ENCODE measurements at places on chromosomes 16 and 17.

- H3K36me3 ChIP-seq, result peaks cover 7% of the 10 kb centered on the region
- H3K27ac ChIP-seq, result no peak overlapping the region
- H3K27me3 ChIP-seq, result no peaks in the 10 kb centered on the region
- no peak overlapping the region for H3K4me3 ChIP-seq
- no peaks in the 10 kb centered on the region for H3K4me1 ChIP-seq
Measured at GRCh38 chr17:49588312-49588711, 12.6 kb downstream of the NXPH3 start.

GRCh38 chr16:70703041-70703834 lies 17.4 kb upstream of the MTSS2 start:
- no peaks in the 10 kb centered on the region for H3K36me3 ChIP-seq
- H3K27me3 ChIP-seq, result no peaks in the 10 kb centered on the region
- no peak overlapping the region for H3K27ac ChIP-seq
- H3K4me3 ChIP-seq, result no peak overlapping the region
- DNase-seq, result no peak

- H3K36me3 ChIP-seq, result no peaks in the 10 kb centered on the region
- H3K27me3 ChIP-seq, result peaks cover 7% of the 10 kb centered on the region
- no peak overlapping the region for H3K27ac ChIP-seq
- no peak for DNase-seq
- H3K4me1 ChIP-seq, result no peaks in the 10 kb centered on the region
Measured at GRCh38 chr16:12628536-12628935, 175.2 kb downstream of the CPPED1 start.

- DNase-seq, result no peak
- peaks cover 16% of the 10 kb centered on the region for H3K4me1 ChIP-seq
- peak overlapping the region; percentile 84 for H3K4me3 ChIP-seq
- peaks cover 19% of the 10 kb centered on the region for H3K36me3 ChIP-seq
- H3K27me3 ChIP-seq, result no peaks in the 10 kb centered on the region
Measured at GRCh38 chr16:23595246-23595950, 718 bp downstream of the NDUFAB1 start.

GRCh38 chr16:15482748-15483298 lies 48.4 kb downstream of the BMERB1 start:
- H3K4me3 ChIP-seq, result no peak overlapping the region
- H3K4me1 ChIP-seq, result peaks cover 17% of the 10 kb centered on the region
- no peak overlapping the region for H3K27ac ChIP-seq
- peaks cover 21% of the 10 kb centered on the region for H3K36me3 ChIP-seq
- H3K27me3 ChIP-seq, result no peaks in the 10 kb centered on the region

- H3K36me3 ChIP-seq, result no peaks in the 10 kb centered on the region
- DNase-seq, result no peak
- no peak overlapping the region for H3K27ac ChIP-seq
- H3K4me3 ChIP-seq, result no peak overlapping the region
Measured at GRCh38 chr16:59886021-59886420, 1151.9 kb upstream of the GOT2 start.

DNA sequence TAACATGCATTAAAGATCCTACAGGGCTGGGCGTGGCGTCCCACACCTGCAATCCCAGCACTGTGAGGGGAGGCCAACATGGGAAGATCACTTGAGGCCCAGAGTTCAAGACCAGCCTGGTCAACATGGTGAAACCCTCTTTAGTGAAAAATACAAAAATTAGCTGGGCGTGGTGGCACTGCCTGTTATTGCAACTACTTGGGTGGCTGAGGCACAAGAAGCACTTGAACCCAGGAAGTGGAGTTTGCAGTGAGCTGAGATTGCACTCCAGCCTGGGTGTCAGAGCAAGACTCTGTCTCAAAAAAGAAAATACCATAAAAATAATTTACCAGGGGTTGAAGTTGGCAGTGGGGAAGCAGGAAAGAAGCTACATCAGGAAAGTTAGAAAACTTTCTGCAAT lies 12.9 kb downstream of the TXNDC11 start:
- peaks cover 18% of the 10 kb centered on the region for H3K36me3 ChIP-seq
- H3K4me1 ChIP-seq, result peaks cover 35% of the 10 kb centered on the region
- H3K4me3 ChIP-seq, result no peak overlapping the region
- no peak overlapping the region for H3K27ac ChIP-seq
- H3K27me3 ChIP-seq, result no peaks in the 10 kb centered on the region

DNA sequence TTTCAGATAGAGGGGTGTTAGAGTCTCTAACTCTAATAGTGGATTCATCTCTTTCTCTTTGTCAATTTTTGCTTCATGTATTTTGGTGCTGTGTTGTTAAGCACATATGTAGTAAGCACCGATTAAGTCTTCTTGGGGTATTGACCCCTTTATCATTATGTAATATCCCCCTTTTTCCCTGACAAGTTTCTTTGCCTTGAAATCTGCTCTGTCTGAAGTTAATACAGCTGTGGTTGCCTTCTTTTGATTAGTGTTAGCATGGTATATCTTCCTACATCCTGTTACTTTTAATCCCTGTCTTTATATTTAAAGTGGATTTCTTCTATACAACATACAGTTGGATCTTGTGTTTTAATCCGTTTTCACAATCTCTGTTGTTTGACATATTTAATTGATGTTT lies 60.6 kb downstream of the BCAS3 start:
- peaks cover 8% of the 10 kb centered on the region for H3K36me3 ChIP-seq
- H3K4me1 ChIP-seq, result peaks cover 12% of the 10 kb centered on the region
- no peak overlapping the region for H3K4me3 ChIP-seq
- no peak overlapping the region for H3K27ac ChIP-seq

- H3K4me1 ChIP-seq, result no peaks in the 10 kb centered on the region
- no peak for DNase-seq
- no peak overlapping the region for H3K4me3 ChIP-seq
- no peaks in the 10 kb centered on the region for H3K27me3 ChIP-seq
- no peak overlapping the region for H3K27ac ChIP-seq
Measured at GRCh38 chr17:37247825-37248224, 128.0 kb upstream of the C17orf78 start.

- H3K36me3 ChIP-seq, result no peaks in the 10 kb centered on the region
- no peak overlapping the region for H3K4me3 ChIP-seq
- H3K4me1 ChIP-seq, result no peaks in the 10 kb centered on the region
- H3K27me3 ChIP-seq, result peaks cover 3% of the 10 kb centered on the region
Measured at GRCh38 chr17:72142614-72143013, 21.8 kb downstream of the SOX9 start.

DNA sequence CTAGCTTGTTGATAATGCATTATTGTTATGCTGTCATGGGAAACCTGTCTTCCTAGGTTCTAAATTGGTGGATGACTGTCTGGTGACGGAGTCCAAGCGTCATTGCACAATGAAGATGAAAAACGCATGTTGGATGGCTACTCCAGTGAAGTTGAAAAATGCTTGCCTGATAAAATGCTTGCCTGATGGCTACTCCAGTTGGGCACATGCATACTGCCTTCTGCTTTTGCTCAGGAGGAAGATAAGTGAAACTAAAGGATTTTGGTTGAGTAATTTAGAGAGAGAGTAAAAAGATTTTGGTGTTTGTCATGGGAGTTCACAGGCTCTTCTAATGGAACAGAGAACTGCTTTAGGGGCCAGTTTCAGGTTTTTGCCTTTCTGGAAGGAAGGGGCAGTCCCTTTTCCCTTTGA lies 118.6 kb downstream of the PRKCA start:
- no peaks in the 10 kb centered on the region for H3K27me3 ChIP-seq
- H3K27ac ChIP-seq, result peak overlapping the region; percentile 52
- H3K4me1 ChIP-seq, result peaks cover 66% of the 10 kb centered on the region

- H3K4me1 ChIP-seq, result no peaks in the 10 kb centered on the region
- DNase-seq, result peak; percentile 20
- H3K27me3 ChIP-seq, result peaks cover 1% of the 10 kb centered on the region
- H3K36me3 ChIP-seq, result no peaks in the 10 kb centered on the region
- H3K27ac ChIP-seq, result no peak overlapping the region
- no peak overlapping the region for H3K4me3 ChIP-seq
Measured at GRCh38 chr17:6269478-6269877, 165.4 kb downstream of the AIPL1 start.

DNA sequence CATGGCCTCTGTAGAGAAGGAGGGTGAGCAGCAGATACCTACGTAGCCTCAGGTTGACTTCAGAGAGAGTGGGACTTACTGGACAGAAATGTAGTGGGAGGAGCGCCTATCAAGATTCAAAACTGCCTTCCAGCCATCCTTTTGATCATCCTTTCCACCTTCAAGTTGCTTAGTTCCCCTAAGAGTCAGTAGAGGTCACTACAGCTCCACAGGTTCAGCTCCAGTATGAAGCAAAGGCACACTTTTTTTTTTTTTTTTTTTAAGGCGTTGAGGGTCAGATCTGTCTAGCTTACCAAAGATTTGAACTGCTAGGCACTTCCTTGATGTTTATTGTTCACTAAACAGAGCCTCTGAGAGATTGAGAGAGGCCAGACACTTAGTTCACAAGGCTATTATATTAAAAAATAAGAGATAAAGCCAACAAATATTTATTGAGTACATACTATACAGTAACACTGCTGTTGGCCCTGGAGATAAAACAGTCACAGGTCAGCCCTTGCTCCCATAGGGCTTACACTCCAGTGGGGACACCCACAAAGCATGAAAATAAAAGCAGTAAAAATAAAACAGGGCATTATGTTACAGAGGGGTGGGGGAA lies 3.1 kb downstream of the RNF227 start:
- H3K4me1 ChIP-seq, result peaks cover 23% of the 10 kb centered on the region
- DNase-seq, result peak; percentile 36
- peak overlapping the region; percentile 77 for H3K27ac ChIP-seq
- peaks cover 16% of the 10 kb centered on the region for H3K36me3 ChIP-seq

DNA sequence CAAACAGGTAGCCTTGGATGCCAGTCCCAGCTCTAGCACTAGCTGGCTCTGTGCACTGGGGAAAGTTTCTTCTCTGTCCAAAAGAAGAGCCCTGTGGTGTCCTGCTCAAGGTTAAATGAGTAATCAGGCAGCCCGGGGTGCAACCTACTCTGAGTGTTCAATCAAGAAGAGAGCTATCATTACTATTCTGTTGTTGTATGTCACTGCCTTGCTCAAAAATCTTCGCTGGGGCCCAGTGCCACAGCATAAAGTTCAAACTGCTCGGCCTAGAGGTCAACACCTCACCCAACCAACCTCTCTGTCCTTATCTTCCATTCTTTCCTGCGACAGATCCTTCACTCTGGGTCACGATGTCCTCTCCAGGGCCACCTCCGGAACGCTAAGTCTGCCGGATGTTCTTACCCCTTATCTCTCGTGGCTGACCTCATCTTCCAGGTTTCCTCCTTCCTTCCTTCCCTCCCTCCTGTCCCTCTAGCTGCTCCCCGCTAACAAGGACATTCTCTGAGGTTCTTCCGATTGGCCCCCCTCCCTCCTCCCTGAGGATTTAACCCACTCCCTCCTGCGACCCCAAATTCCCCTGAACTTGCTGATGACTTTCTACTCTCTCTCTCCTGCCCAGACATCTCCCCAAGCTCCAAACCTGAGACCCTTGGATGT lies 4.4 kb downstream of the FDXR start:
- H3K36me3 ChIP-seq, result peaks cover 1% of the 10 kb centered on the region
- H3K27me3 ChIP-seq, result no peaks in the 10 kb centered on the region
- no peak for DNase-seq
- H3K27ac ChIP-seq, result no peak overlapping the region
- peaks cover 4% of the 10 kb centered on the region for H3K4me1 ChIP-seq

GRCh38 chr17:53680745-53681144 lies 142.0 kb upstream of the KIF2B start:
- H3K36me3 ChIP-seq, result no peaks in the 10 kb centered on the region
- DNase-seq, result no peak
- H3K27me3 ChIP-seq, result no peaks in the 10 kb centered on the region
- no peak overlapping the region for H3K27ac ChIP-seq

DNA sequence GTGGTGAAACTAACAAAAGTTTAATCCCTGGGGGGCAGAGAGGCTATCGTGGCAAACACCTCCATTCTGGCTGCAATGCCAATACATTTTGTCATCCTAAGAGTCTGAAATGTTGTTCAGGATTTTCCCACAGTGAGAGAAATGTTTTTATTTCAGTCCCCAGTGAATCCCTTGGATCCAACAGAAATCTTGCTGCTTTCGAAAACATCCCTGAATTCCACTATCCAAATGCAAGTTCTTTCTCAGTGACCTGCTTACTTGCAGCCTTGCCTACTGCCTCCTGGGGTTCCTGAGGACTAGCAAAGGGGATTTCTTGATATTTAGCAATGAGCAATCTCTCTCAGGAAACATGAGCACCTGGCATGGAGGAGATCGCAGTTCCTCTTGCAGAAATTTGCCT lies 202.1 kb upstream of the IRX3 start:
- no peak overlapping the region for H3K4me3 ChIP-seq
- H3K4me1 ChIP-seq, result no peaks in the 10 kb centered on the region
- no peaks in the 10 kb centered on the region for H3K27me3 ChIP-seq
- H3K27ac ChIP-seq, result no peak overlapping the region
- H3K36me3 ChIP-seq, result no peaks in the 10 kb centered on the region
- no peak for DNase-seq

DNA sequence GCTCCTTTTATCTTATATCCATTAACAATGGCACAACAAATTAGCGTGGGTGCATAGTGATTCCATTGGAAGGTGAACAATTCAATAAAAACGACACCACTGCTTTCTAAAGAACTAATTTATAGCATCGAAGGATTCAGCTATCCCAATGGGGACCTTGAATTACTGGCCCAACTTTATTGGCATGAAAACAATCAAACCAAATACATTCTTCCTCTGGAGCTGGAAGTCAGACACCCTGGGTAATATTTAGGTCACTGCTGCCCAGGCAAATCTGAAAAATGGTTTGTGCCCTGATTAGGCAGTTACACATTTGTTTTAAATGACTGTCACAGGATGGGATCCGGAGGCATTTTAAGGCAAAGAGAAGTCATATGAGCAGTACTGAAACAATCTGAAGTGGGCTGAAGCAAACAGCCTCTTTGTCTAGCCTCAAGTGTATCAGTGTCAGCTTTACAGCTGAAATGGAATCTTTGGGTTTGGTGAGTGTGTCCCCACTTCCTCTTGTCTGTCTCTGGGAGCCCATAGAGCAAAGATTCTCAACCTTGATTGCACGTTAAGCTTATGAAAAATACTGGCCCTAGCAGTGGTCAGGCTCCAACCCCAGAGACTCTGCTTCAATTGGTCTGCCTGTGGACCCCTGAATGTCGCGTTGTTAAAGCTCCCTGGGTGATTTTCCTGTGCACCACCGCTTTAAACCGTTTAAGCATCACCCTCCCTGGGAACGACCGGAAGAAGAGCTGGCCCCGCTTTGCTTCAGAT lies 30.3 kb downstream of the CDK5R1 start:
- H3K36me3 ChIP-seq, result peaks cover under 1% of the 10 kb centered on the region
- H3K4me3 ChIP-seq, result peak overlapping the region; percentile 35
- H3K4me1 ChIP-seq, result peaks cover 71% of the 10 kb centered on the region
- peak overlapping the region; percentile 84 for H3K27ac ChIP-seq
- no peak for DNase-seq
- no peaks in the 10 kb centered on the region for H3K27me3 ChIP-seq

GRCh38 chr17:9810100-9810949 lies 11.6 kb downstream of the GSG1L2 start:
- no peaks in the 10 kb centered on the region for H3K36me3 ChIP-seq
- no peak overlapping the region for H3K27ac ChIP-seq
- H3K4me3 ChIP-seq, result no peak overlapping the region
- H3K4me1 ChIP-seq, result no peaks in the 10 kb centered on the region
- DNase-seq, result no peak
- peaks cover 6% of the 10 kb centered on the region for H3K27me3 ChIP-seq

- DNase-seq, result no peak
- peak overlapping the region; percentile 58 for H3K27ac ChIP-seq
- H3K36me3 ChIP-seq, result peaks cover 37% of the 10 kb centered on the region
- H3K4me1 ChIP-seq, result peaks cover 45% of the 10 kb centered on the region
- no peaks in the 10 kb centered on the region for H3K27me3 ChIP-seq
- no peak overlapping the region for H3K4me3 ChIP-seq
Measured at GRCh38 chr17:82590216-82590615, 58.0 kb downstream of the WDR45B start.

- H3K4me1 ChIP-seq, result peaks cover 32% of the 10 kb centered on the region
- H3K4me3 ChIP-seq, result no peak overlapping the region
- H3K27ac ChIP-seq, result no peak overlapping the region
- H3K27me3 ChIP-seq, result no peaks in the 10 kb centered on the region
- H3K36me3 ChIP-seq, result peaks cover 45% of the 10 kb centered on the region
Measured at GRCh38 chr16:24973809-24974461, 41.2 kb downstream of the ARHGAP17 start.

- peaks cover 13% of the 10 kb centered on the region for H3K27me3 ChIP-seq
- no peak overlapping the region for H3K4me3 ChIP-seq
- DNase-seq, result no peak
Measured at GRCh38 chr16:57634171-57634570, 5.7 kb downstream of the ADGRG1 start.

All from activated naive CD8-positive, alpha-beta T cell treated with anti-CD3 and anti-CD28 coated beads for 36 hours (primary cell).